ENCODE measurements at places on chromosomes 3 and 15.

DNA sequence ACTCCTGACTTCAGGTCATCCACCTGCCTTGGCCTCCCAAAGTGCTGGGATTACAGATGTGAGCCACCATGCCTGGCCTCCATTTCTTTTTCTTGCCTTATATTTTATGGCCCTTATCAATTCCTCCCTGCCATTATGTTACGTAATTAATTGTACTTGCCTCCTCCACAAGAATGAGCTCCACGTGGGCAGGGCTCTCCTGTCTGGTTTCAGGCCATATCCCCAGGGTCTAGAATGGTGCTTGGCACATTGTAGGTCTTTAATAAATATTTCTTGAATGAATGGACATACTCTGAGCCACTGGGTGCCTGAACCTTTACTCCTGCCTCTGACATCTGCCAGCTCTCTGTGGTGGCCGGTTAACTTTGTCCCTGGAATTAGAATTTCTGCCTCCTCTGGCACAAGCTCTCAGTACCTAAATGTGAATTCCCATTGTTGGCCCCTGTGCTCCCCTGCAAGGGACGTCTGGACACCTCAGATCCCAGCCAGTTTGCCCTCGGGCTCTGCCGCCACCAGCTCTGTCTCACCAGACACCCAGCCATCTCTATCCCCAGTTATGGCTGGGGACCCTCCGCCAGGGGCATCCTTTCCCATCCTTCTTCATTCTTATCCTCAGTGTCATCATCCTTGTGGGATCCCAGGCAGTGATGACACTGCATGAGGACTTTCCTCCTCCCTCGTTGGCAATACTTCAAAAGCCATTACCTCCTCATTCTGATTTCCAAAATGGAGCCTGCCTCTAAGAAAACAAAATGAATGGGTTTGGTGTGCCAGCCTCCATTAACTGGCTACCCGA is 165.6 kb upstream of the SMAD3 start:
- no peak for DNase-seq

DNA sequence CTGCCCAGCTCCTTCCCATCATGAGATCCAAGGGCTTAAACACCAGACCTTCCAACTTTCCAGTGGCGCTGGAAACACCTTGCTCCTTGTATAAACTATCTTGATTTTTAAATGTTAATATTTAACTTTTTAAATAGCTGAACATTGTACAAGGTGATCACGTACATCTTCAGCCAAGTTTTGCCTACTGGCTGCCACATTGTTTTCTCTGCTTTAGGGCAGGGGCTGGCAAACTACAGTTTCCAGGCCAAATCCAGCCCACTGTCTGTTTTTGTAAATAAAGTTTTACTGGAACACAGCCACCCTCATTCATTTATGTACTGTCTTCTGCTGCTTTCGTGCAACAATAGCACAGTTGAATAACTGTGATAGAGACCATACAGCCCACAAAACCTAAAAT is 27.6 kb upstream of the FOXP1 start:
- no peak for DNase-seq

- DNase-seq = no peak
Observed at GRCh38 chr3:177196008-177196455, 1.2 kb downstream of the TBL1XR1 start.

- DNase-seq = no peak
Observed at GRCh38 chr3:132556508-132557159, 40.4 kb upstream of the ACKR4 start.

DNA sequence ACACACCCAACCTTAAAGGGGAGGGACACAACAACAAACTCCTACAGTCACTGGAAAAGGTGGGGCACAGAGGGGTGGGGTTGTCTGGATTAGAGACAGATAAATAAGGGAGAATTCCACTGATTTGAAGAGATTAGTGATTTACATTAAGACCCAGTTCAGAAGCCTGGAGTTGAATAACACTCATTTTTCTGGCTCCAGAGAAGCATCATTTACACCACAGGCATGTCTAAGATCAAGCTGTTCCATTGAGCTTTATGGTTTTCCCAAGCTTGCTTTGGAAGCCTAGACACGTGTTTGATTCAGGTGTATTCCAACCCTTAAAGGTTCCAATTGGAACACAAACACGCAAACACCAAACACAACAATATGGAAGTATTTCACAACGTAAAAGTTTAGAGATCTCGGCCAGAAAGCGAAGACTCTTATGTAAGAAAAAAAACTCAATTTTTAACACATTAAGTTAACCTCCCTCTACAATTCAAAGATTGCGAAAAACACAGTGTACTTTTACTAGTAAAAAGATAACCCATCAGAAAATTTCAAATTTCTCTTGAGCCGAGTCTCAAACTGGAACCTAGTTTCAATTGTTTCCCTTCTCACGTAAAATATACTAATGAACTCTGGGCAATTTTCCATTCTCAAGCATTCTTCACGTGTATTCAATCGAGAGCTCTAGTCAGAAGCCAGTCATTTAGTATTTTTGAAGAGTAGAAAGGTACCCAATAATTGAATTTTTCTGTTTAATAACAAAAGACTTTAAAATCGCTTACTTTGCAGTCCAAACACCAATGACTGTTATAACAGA is 2.1 kb downstream of the TRA2B start:
- no peak for DNase-seq

DNA sequence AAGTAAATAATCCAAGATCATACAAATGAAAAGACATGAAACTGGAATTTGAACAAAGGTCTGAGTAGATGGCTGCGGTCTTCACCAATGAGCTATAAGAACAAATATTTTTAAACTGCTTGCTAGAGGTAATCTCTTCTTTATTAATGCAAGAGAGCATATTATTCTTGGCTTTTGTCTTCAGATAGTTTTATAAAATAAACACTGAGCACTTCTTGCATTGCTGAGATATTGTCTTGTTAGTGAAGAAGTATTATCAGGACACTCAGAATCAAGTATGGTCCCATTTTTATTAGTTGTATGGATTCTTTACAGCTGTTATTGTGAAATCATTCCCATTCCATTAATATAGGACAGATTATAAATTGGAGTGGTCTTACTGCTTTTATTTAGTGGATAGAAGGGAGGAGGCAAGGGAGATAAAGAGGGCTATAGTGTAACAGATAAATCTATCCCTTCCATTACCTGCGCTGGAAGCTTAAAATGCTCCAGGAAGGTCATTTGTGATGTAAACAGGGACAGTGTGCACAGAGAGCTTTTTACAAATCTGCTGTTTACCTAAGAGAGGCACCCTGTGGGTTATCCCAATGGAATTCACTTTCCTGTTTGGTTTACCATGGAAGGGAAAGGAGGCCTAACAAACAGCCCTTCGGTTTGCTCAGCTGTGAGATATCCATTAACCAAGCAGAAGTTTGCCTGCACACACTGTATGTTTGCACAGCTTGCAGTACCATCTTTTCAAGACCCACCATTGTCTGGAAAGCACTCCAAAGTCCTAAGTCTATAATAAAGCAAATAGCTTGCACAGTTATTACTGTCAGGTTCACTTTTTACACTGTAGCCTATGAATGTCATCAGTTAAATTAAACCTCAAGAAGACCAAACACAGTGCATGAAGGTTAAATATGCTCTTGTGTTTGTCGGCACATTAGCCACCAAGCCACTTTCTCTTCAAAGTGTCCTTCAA is 347.7 kb upstream of the TGFBR2 start:
- no peak for DNase-seq

- DNase-seq = peak; percentile 47
Observed at GRCh38 chr3:71069797-71070196, 513.7 kb downstream of the FOXP1 start.

GRCh38 chr15:88630141-88630721 is 8.6 kb upstream of the ISG20 start:
- DNase-seq = no peak

GRCh38 chr15:68435966-68436365 is 4.0 kb upstream of the ITGA11 start:
- DNase-seq = no peak

- DNase-seq = no peak
Observed at GRCh38 chr15:82530006-82530405, 10.3 kb downstream of the RPS17 start.

- DNase-seq = no peak
Observed at GRCh38 chr3:13335503-13335902, 84.6 kb downstream of the NUP210 start.

DNA sequence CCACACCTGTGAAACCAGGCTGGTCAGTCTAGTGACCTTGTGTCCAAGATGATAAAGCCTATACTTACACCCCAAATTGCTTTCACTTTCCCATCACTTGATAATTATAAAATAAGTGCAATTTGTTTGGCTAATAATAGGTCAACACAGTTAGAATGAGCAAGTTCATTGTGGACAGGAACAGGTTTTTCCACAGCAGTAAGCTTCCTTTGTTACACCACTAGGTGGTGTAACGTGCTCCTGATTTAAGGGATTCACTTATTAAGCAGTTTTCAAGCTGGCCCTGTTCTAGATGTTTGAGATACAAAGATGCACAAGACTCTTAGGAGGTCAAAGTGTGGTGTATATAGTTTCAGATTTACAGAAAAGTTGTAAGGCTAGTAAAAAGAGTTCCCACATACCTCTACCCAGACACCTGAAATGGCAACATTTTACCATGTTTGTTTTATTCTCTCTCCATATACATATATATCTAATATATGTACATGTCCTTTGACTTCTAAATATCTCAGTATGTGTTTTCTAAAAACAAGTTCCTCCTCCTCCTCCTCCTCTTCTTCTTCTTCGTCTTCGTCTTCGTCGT is 6.8 kb upstream of the MFSD1 start:
- no peak for DNase-seq

- DNase-seq = no peak
Observed at GRCh38 chr3:171804618-171805389, 5.5 kb downstream of the PLD1 start.

- DNase-seq = no peak
Observed at GRCh38 chr3:42043099-42043813, 47.9 kb upstream of the TRAK1 start.

DNA sequence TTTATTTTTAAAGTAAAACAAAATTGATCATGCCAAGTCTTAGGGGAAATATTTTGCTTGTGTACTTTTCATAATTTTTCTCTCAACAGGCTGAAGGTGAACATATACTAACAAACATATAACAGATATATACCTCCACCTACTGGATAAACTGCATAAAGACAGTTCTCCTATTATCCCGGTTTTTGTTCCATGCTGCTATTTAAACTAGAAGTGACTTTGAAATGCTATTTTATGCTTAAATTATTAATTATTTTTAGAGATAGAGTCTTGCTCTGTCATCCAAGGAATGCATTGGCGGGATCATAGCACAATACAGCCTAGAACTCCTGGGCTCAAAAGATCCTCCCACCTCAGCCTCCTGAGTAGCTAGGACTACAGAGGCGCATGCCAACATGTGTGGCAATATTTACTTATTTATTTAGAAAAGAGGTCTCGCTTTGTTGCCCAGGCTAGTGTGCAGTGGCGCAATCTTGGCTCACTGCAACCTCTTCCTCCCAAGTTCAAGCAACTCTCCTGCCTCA is 49.8 kb downstream of the ST3GAL6 start:
- DNase-seq = no peak

GRCh38 chr3:171640520-171641412 is 169.5 kb downstream of the PLD1 start:
- DNase-seq = no peak

- DNase-seq = no peak
Observed at GRCh38 chr3:144270100-144270499, 298.5 kb downstream of the DIPK2A start.

- no peak for DNase-seq
Observed at GRCh38 chr3:46095307-46095706, 68.0 kb upstream of the XCR1 start.

- DNase-seq = no peak
Observed at GRCh38 chr3:101842245-101842934, 6.9 kb upstream of the NFKBIZ start.

DNA sequence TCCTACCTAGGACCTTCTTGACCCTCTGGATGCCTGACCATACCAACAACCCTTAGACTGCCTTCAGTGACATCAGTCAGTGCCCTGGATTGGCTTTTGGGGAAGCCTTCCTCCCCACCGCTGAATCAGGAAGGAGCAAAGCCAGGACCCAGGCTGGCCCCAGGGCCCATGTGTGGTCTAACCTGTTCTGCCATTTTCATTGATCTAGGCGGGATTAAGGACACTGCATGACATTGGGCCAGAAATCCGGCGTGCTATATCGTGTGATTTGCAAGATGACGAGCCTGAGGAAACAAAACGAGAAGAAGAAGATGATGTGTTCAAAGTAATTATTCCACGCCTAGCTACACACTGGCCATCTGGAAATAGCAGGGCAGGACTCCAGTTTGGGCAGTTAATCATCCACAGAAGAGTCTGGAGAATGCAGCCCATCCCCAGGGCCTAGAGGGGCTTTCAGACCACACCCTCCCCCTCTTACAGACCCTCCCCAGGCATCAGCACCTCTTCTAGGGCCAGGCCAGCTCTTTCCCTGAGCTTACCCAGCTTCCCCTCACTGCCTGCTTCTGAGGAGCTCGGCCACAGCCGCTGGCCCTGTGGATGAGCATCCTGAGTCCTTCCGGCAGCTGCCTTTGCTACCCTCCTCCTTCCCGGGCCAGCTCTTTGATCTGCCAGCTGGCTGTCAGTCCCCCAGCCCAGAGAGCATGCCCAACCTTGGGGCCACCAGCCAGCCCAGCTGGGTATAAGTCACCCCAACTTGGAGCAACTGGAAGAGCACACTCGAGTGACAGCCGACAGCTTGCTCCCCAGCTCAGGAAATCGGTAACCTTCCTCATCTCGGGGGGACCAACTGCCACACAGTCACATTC is 45.9 kb downstream of the CHDH start:
- no peak for DNase-seq

- DNase-seq = no peak
Observed at GRCh38 chr3:117617906-117618305, 908.3 kb downstream of the TUSC7 start.

DNA sequence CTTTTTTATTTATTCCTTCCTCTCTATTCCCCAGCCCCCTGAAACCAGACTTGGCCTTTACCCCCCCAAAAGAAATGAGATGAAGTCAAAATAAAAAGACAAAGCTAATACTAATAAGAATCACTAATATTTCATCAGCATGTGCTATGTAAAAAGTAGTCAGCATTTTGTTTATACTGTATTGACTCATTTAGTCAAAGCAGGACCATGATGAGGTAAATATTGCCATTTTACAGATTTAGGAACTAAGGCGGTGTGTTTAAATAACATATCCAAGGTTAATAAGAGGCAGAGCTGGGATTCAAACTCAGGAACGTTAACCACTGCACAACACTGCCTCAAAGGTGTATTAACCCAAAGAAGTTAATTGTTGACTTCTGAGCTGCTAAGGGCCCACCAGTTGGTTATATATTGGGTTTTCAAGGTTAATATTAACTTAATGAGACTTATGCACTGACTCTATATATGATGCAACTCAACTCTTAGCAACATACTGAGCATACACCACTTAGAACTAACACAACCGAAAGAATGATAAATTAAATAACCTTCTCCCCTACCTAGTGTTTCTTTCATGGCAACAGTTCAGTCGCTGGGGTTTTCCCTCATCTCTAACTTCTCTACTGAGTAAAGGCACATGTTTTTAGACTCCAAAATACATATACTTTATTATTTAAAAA is 34.7 kb downstream of the FOXP1 start:
- no peak for DNase-seq

Measured in stimulated activated CD4-positive, alpha-beta T cell treated with anti-CD3 and anti-CD28 coated beads, Interleukin-12 subunit alpha, Interleukin-12 subunit beta, amount 100 ng/mL, for 48 hours (primary cell).